Breast epithelium (tissue), 4 donors: ENCODE measurements at places on chromosomes 7 and 10. TPM values are rescaled to one million over a fixed set of nuclear protein-coding genes. Genes with fewer than 3 reads are reported as not detected.

DNA sequence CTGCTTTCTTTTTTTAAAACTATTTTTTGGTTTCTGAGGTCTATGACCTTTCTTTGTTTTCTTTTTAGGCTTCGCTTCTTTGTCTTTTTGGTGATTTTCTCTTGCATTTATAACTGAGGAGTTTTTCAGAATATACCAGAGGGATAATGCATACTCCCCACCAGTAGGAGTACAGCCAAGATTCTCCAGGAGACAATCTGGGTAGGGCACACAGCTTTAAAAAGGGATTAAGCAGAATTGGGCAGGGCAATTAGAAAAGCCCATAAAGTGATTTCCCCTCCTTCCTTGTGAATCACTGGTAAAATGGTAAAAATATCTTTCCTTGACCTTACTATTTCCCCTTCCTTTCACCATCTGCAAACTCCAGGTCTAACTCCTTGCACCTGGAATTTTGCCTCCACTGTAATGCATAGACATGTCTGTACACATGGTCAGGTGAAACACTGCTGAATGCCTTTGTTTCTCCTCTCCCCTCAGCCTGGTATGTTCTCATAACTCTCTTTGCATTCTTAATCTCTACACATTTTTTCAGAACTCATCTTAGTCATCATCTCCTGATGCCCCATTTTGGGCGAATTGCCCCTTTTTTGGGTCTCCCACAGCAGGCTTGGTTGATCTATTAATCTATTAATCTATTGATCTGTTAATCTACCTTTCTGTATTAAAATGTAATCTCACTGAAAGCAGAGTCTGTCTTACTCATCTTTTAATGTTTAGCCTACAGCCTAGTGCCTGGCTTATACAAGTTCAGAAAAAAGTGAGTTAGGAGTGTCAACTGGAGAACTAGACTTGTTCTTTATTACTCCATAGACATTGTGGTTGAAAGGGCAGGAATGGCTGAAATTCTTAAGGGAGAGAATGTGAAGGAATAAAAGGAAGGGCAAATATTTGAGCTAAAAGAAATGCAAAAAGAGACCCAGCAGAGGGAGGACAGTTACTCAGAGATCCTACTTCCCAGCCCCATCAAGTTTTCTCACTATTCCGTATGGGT lies 64.6 kb downstream of the MDFIC start:
- H3K36me3 ChIP-seq = no peaks in the 10 kb centered on the region
- H3K27ac ChIP-seq = no peak overlapping the region
- no peaks in the 10 kb centered on the region for H3K4me1 ChIP-seq
- no peak for DNase-seq
- no peaks in the 10 kb centered on the region for H3K27me3 ChIP-seq
- H3K4me3 ChIP-seq = no peak overlapping the region

DNA sequence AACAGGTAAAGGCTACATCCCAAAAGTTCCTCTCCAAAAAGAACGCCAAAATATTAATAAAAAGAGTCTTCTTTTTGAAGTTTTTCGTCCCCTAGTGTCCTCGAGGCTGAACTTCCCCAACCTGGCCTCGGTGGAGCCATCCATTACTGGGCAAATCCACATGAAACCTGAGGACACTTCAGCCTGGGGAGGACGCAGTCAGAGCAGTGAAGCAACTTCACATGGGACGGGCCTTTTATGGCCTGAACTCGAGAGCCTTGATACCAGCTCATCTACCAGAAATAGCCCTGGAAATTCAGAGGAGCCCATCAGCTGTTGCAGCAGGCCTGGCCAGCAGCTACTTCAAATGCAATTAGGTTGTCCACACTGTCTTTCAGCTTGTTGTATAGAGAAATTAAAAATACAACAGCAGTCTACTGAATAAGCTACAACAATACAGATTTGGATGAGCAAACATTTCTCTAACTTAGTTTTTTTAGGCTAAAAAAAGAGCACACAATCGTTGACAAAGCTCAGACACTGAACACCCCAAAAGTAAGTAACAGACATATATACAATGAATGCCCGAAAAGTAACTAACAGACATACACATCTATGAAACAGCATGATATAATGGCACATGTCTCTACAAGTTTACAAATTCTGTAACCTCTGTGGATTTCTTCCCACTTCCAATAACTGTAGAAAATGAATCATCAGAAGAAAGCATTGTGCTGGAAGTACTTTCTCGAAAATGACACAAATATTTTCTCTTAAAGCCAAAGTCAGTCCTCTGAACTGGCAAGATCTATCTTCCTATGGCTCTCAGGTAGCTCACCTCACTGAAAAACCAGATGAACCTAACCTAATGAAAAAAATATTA lies at the start of gene SVIL:
Gene SVIL (minus strand): TSS at position 208 of the 862 bp plus-strand sequence. CDS start 79,913 bp downstream, outside the sequence.
- H3K27me3 ChIP-seq = no peaks in the 10 kb centered on the region
- H3K4me1 ChIP-seq = peaks cover 12% of the 10 kb centered on the region
- H3K27ac ChIP-seq = peak within 1 kb of the TSS; percentile 93

- H3K4me3 ChIP-seq = peak overlapping the region; percentile 23
- no peak for DNase-seq
- no peaks in the 10 kb centered on the region for H3K36me3 ChIP-seq
- H3K27ac ChIP-seq = peak overlapping the region; percentile 69
These were observed 26.3 kb upstream of the COL1A2 start for GRCh38 chr7:94368371-94368791.

DNA sequence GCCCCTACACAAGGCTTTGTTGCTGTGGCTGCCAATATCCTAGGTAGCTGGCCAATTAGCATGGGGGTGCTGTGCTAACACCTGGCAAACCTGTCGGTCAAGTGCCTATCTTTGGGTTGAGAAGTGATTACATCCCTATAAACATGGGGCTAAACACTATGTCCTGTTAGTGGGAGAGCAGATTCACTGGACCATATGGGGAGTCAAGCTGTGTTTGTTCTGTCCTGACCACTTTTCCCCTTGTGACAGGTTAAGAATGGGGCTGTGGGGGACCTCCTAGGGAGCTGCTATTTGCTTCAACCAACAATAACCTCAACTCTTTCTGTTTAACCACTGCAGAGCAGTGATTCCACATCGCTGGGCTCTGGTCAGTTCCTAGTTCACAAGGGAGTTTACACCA lies 151.5 kb upstream of the AOAH start:
- no peak for DNase-seq
- H3K36me3 ChIP-seq = no peaks in the 10 kb centered on the region
- H3K27me3 ChIP-seq = no peaks in the 10 kb centered on the region
- no peak overlapping the region for H3K27ac ChIP-seq

DNA sequence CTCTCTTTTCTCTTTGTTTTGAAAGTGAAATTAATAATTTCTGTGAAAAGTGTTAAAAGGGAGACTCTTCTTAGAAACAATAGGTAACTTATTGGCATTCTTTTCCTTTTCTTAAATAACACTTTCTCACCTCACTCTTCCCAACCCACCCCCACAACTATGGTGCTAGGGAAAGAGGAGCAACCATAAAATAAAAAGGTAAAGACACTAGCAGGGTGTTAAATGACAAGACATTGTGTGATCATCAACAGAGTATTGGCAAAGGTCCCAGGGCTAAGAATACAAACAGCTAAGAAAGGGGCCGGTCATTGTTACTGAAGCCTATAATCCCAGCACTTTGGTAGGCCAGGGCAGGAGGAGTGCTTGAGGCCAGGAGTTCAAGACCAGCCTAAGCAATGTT lies 183.7 kb downstream of the NEBL start:
- no peak overlapping the region for H3K27ac ChIP-seq
- H3K27me3 ChIP-seq = no peaks in the 10 kb centered on the region
- H3K4me3 ChIP-seq = no peak overlapping the region
- no peak for DNase-seq
- no peaks in the 10 kb centered on the region for H3K36me3 ChIP-seq

DNA sequence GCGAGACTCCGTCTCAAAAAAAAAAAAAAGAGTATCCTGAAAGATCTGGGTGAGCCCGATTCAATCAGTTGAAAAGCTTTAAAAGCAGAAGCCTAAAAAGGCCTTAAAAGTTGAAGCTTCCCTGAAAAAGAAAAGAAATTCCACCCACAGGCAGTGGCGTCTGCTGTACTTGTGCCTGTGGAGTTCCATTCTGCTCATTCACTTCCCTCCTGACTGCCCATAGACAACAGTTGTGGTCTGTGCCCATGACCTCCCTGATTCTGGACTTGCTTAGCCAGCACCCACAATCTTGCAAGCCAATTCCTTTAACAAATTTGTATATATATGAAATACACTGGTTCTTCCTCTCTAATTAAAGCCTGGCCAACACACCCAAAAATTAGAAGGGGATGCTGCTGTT lies 141.7 kb downstream of the DLG5 start:
- no peak overlapping the region for H3K4me3 ChIP-seq
- no peaks in the 10 kb centered on the region for H3K27me3 ChIP-seq
- H3K36me3 ChIP-seq = no peaks in the 10 kb centered on the region
- H3K4me1 ChIP-seq = no peaks in the 10 kb centered on the region
- H3K27ac ChIP-seq = no peak overlapping the region

DNA sequence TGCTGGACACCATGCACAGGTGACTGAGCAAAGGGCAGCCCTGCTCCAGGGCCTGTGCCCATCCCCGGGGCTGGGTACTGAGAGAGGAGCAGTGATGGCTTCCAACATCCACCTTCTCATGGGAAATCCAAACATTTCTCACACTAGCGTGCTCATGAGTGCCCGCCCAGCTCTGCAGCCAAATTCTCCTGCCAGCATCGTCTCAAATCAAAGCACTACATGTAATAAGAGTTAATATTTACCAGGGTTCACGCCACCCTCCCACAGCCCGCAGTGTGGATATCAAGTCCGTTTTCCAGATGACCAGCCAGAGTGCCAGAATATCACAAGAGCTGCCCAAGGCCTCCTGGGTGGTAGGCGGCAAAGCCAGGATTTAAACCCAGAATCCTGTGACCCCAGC lies 12.1 kb downstream of the IL15RA start:
- H3K36me3 ChIP-seq = no peaks in the 10 kb centered on the region
- DNase-seq = peak; percentile 28
- no peak overlapping the region for H3K27ac ChIP-seq
- H3K27me3 ChIP-seq = no peaks in the 10 kb centered on the region
- no peaks in the 10 kb centered on the region for H3K4me1 ChIP-seq

- H3K36me3 ChIP-seq = no peaks in the 10 kb centered on the region
- peak; percentile 65 for DNase-seq
- H3K4me3 ChIP-seq = peak overlapping the region; percentile 31
- H3K4me1 ChIP-seq = peaks cover 4% of the 10 kb centered on the region
- H3K27ac ChIP-seq = peak overlapping the region; percentile 73
These were observed 120.6 kb downstream of the PRPF18 start for GRCh38 chr10:13707156-13707881.

DNA sequence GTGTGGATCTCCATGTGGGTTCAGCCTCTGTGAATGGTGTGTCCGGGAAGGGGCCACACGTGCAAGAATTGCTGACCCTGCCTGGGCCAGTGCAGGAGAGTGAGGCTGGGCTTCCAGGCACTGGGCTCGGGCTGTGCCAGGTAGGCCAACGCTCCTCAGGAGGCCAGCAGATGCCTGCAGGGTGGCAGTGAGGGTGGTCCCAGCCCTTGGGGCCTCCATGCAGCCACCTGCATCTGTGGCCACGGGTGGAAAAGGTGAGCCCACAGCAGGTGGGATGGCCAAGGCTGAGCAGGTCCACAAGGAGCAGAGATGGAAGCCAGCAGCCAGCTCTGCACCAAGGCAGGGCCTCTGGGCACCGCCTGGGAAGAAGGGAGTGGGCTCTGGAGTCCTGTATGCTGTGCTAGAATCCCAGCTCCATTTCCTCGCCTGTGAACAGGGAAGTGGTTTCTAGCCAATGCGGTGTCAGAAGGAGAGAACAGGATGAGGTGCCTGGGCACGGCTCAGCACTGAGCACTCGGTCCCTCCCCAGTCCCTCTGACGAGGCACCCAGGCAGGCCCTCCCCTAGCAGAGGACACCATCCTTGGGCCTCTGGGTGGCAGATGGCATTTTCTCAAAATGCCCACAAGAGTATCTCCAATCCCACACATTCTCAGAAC lies 31.1 kb upstream of the RET start:
- H3K4me1 ChIP-seq = no peaks in the 10 kb centered on the region
- peak; percentile 17 for DNase-seq
- H3K36me3 ChIP-seq = no peaks in the 10 kb centered on the region
- H3K27ac ChIP-seq = no peak overlapping the region
- no peaks in the 10 kb centered on the region for H3K27me3 ChIP-seq
- H3K4me3 ChIP-seq = no peak overlapping the region

GRCh38 chr7:130912862-130913638 lies 179.0 kb upstream of the KLF14 start:
- DNase-seq = no peak
- peak overlapping the region; percentile 68 for H3K4me3 ChIP-seq
- peak overlapping the region; percentile 93 for H3K27ac ChIP-seq
- H3K27me3 ChIP-seq = no peaks in the 10 kb centered on the region

DNA sequence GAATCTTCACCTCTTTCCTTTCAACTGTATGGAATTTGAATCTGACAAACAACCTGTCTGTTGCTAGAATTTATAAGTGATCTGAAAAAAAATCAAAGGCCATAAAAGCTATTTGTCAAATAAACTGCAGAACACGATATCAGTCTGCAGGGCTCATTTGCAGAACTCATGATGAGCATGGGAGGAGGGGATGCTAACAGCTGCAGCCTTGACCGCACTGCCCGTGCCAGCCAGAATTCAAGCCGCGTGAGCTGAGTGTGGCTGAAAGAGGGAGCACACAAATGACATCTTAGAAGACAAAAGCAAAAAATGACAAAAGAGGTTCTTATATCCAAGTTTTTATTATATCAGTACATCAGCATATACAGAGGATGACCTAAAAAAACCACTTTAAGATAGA lies 15.7 kb downstream of the LRRTM3 start:
- H3K4me3 ChIP-seq = no peak overlapping the region
- no peaks in the 10 kb centered on the region for H3K36me3 ChIP-seq
- no peaks in the 10 kb centered on the region for H3K27me3 ChIP-seq
- no peaks in the 10 kb centered on the region for H3K4me1 ChIP-seq

The TMEM229A gene
- not detected for total RNA-seq

The TLL2 gene
- total RNA-seq = under 0.01 TPM

DNA sequence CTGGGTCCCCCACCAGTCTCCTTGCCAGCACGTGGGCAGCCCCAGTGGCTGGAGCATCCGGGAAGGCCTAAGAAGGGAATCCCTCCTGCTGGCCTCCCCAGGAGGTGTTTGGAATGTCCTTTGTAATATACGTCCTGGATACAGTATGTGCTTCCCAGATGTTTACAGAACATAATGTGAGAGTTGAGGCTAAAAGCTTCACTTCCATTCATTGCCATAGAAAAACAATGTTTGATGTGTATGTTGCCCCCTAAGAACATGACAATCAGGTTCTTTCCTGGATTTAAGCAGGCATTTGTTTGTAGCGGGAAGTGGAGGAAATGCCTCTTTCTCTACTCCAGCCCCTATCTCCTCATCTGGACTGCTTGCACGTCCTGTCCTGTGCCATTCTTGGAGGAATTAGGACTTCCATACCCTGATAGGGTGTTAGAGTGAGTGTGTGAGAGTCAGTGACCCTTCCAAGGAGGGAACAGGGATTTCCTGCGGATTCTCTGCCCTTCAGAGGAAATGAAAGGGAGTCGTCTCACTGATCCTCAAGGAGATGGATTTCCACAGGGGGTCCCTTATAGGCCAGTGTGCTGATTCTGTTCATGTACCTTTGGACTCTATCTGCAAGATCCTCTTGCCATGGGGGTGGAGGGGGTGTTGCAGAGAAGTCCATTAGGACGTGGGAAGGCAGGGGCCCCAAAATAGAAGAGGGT lies 1.2 kb downstream of the IGFBP1 start:
- no peaks in the 10 kb centered on the region for H3K36me3 ChIP-seq
- H3K4me1 ChIP-seq = no peaks in the 10 kb centered on the region
- peak overlapping the region; percentile 62 for H3K4me3 ChIP-seq
- H3K27me3 ChIP-seq = peaks cover 35% of the 10 kb centered on the region
- no peak for DNase-seq
- H3K27ac ChIP-seq = no peak overlapping the region

The CD36 gene
- total RNA-seq = 240 TPM

The NPSR1 gene
- not detected for total RNA-seq
